ENCODE measurements at places on chromosomes 12 and 14. TPM values are rescaled to one million over a fixed set of nuclear protein-coding genes. Genes with fewer than 3 reads are reported as not detected.

DNA sequence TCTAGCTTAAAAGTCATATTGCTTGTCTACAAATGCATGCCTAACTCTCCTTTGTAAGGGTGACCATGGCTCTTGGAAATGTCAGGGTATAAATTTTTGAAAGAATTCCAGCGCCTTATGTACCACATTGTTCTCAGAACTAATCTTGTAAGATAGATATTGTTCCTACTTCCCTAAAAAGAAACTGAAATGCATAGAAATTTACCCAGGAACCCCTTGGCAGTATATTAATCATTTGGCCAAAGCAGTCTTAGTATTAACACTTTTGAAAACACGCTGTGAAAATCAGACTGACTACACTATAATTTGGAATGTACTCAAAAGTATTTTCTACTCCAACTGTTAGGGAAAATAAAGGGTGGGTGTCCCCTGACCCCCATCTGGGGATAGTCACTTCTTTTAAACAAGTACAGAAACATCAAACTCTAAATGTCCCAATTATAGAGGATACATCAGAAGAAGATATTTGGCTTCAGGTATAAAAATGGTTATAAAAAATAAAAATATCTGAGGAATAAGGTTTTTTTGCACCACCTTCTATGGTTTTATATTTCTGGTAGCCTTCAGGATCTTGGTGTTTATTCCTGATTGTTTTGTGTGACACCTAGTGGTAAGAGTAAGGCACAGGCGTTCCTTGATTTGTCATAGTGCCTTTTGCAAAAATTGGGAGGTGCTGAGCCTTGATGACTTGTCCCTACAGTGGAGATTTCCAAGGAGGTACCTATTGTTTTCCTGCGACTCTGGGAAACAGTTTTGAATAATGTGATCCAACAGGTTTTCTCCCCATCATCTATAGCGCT is 2.2 kb upstream of the NFKBIA start:
- peak overlapping the region; percentile 97 for H3K4me3 ChIP-seq
- H3K27me3 ChIP-seq = no peaks in the 10 kb centered on the region
- peaks cover 19% of the 10 kb centered on the region for H3K36me3 ChIP-seq
- DNase-seq = no peak

- no peaks in the 10 kb centered on the region for H3K27me3 ChIP-seq
- H3K4me3 ChIP-seq = no peak overlapping the region
- no peak for DNase-seq
- H3K36me3 ChIP-seq = no peaks in the 10 kb centered on the region
Measured at GRCh38 chr14:59310633-59311032, 122.2 kb downstream of the DAAM1 start.

DNA sequence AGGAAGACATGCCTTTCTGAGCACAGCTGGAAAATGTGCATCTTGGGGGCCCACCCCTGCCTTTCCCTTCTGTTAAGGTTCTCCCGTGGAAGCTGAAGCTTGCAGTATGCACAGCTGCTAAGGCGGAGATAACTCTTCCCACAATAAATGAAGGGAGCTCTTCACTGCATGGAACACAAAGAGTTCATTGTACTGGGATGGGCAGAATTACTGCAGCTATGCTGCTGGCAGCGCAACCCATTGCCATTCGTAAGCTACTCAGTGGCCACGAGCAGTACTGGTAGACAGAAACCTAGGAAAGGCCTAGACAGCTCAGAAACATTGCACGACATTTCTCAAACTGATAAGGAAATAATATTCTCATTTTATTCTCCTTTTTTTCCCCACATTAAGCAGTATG is 310.2 kb downstream of the MDGA2 start:
- H3K27ac ChIP-seq = no peak overlapping the region
- DNase-seq = no peak
- H3K27me3 ChIP-seq = no peaks in the 10 kb centered on the region
- no peak overlapping the region for H3K4me3 ChIP-seq
- no peaks in the 10 kb centered on the region for H3K4me1 ChIP-seq
- H3K36me3 ChIP-seq = no peaks in the 10 kb centered on the region

GRCh38 chr12:42237853-42238239 is 202 bp downstream of the YAF2 start:
- H3K27me3 ChIP-seq = no peaks in the 10 kb centered on the region
- no peak for DNase-seq
- H3K4me3 ChIP-seq = peak overlapping the region; percentile 78
- no peaks in the 10 kb centered on the region for H3K36me3 ChIP-seq
- peaks cover 37% of the 10 kb centered on the region for H3K4me1 ChIP-seq

DNA sequence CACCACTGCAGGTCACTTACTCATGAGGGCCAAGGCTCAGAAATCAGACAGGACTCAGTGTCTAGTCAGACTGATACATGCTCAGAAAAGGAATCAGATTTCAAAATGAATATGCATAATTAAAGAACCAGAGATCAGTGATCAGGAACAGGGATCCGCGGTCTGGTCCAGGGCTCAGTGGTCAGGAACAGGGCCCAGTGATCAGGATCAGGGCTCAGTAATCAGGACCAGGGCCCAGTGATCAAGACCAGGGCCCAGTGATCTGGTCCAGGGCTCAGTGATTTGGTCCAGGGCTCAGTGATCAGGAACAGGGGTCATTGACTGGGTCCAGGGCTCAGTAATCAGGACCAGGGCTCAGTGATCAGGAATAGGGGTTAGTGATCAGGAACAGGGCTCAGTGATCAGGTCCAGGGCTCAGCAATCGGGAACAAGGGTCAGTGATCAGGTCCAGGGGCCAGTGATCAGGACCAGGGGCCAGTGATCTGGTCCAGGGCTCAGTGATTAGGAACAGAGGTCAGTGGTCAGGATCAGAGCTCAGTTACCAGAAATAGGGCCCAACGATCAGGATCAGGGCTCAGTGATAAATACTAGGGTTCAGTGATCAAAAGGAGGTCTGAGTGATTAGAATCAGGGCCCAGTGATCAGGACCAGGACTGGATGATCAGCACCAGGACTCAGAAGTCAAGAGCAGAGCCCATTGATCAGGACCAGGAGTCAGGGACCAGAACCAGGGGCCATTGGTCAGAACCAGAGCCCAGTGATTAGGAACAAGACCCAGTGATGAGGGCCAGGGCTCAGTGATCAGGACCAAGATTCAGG is 175.3 kb downstream of the TMEM121 start:
- no peaks in the 10 kb centered on the region for H3K27me3 ChIP-seq
- no peak overlapping the region for H3K4me3 ChIP-seq
- peak; percentile 52 for DNase-seq
- no peaks in the 10 kb centered on the region for H3K4me1 ChIP-seq

- H3K36me3 ChIP-seq = no peaks in the 10 kb centered on the region
- H3K27me3 ChIP-seq = no peaks in the 10 kb centered on the region
Measured at GRCh38 chr12:79001404-79001803, 136.8 kb downstream of the SYT1 start.

DNA sequence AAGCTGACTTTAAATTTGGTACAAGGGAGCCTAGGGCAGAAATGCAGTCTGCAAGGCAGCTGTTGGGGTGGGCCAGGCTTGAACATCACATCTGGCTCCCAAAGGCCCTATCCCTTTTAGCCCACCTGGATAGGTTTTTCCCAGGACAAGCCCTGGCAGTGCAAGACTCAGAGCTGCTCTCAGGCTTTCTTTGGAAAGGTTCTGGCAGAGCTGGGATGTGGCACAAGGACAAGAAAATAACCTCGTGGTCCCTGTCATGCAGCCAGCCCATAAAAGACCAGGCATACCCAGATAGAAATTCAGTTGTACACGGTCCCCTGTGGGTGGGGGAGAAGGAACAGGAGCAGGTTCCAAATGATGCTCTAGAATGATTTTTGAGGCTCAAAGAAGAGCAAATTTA is 206.9 kb downstream of the TTC7B start:
- no peak overlapping the region for H3K4me3 ChIP-seq
- H3K4me1 ChIP-seq = no peaks in the 10 kb centered on the region
- peaks cover 4% of the 10 kb centered on the region for H3K36me3 ChIP-seq
- H3K27ac ChIP-seq = no peak overlapping the region
- DNase-seq = no peak
- no peaks in the 10 kb centered on the region for H3K27me3 ChIP-seq

GRCh38 chr14:80003138-80003537 is 208.2 kb downstream of the DIO2 start:
- no peak for DNase-seq
- H3K4me3 ChIP-seq = no peak overlapping the region
- H3K4me1 ChIP-seq = no peaks in the 10 kb centered on the region
- no peaks in the 10 kb centered on the region for H3K36me3 ChIP-seq
- H3K27ac ChIP-seq = no peak overlapping the region
- H3K27me3 ChIP-seq = no peaks in the 10 kb centered on the region

- H3K4me3 ChIP-seq = no peak overlapping the region
- no peak for DNase-seq
- H3K36me3 ChIP-seq = no peaks in the 10 kb centered on the region
Measured at GRCh38 chr14:72651714-72652113, 242.2 kb downstream of the DPF3 start.

DNA sequence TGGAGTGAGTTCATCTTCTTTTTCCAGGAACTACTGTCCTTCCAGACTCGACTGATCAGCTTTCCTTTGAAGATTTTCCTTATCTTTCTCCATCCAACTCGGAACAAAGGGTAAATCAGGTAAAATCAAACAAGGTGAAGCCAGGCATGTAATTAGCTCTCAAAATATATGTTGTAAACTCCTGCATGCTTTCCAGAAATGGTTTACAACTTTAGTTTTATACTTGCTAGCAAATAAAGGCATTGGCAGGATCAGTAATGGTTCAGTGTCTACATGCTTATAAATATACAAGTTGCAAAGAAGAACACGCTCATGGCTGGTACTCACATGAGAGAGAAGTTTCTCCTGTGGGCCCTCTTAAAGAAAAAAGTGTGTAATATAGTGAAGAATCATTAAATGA is 102.5 kb downstream of the FSCB start:
- H3K4me3 ChIP-seq = no peak overlapping the region
- no peaks in the 10 kb centered on the region for H3K36me3 ChIP-seq
- H3K27me3 ChIP-seq = no peaks in the 10 kb centered on the region
- no peak overlapping the region for H3K27ac ChIP-seq

DNA sequence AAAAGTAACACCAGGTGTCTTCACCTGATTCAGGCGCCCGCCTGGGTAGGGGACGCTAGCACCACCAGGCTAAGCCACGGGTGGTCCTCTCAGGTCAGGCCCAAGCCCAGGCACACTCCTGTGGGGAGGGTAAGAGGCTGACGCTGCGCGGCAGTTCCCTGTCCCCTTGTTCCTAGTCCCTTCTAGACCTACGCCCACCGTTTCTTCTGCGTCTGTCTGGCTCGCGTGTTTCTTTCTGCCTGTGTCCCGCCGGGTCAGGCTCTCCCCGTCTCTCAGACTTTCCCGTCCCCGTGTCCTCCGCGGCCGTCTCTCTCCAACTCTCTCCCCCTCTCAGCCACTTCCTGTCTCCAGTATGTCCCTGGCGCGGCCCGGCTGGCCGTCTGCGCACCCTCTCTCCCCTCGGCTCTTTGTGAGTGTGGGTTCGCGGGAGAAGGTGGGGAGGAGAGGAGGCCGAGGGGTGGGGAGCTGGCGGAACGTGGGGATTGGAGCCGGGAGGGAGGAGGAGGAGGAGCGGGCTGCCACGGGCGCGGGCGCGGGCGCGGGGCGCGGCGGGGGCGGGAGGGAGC is 3.1 kb upstream of the TNS2 start:
- H3K4me3 ChIP-seq = peak overlapping the region; percentile 74
- peaks cover 4% of the 10 kb centered on the region for H3K36me3 ChIP-seq
- peak overlapping the region; percentile 99 for H3K27ac ChIP-seq
- H3K4me1 ChIP-seq = peaks cover 74% of the 10 kb centered on the region

- no peaks in the 10 kb centered on the region for H3K27me3 ChIP-seq
- no peaks in the 10 kb centered on the region for H3K36me3 ChIP-seq
- H3K4me1 ChIP-seq = peaks cover 3% of the 10 kb centered on the region
- no peak for DNase-seq
- H3K27ac ChIP-seq = no peak overlapping the region
Measured at GRCh38 chr12:19572920-19573558, 133.7 kb downstream of the AEBP2 start.

- H3K27ac ChIP-seq = no peak overlapping the region
- no peaks in the 10 kb centered on the region for H3K4me1 ChIP-seq
- no peak overlapping the region for H3K4me3 ChIP-seq
- no peak for DNase-seq
- H3K27me3 ChIP-seq = no peaks in the 10 kb centered on the region
Measured at GRCh38 chr14:43204816-43205215, 1302.3 kb downstream of the FSCB start.

DNA sequence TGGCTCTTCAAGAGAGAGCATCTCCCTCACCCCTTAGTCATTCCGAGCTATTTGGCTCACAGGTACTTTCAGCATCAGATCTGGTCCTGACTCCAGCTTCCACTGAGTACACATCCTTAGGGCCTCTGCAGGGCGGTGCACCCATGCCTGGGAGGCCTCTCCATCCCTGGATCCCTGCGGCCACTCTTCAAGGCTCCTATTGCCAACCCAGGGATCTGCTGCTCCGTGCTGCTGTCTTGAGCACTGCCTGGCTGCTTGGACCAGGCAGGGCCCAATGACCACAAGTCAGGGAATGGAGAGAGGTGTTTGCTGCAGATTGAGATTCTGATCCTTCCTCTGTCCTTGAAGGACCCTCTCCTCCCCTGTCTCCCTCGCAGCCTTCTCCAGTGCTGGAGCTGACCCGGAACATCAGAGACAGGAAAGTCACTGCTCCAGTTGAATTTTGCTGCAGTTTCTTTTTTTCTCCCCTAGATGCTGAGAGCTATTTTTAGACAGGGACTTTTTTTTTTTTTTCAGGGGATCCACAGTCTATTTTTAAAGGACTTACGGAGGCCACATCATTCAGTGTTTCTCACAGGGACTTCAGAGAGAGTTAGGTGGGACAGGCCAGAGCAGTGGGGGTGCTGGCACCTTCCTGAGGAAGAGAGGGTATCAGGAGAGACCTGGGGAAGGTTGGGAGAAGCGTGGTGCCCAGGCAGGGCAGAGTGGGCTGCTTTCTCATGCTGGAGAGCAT is 50.1 kb upstream of the KCNA1 start:
- peaks cover 35% of the 10 kb centered on the region for H3K27me3 ChIP-seq
- H3K27ac ChIP-seq = no peak overlapping the region
- no peak overlapping the region for H3K4me3 ChIP-seq
- no peak for DNase-seq
- H3K4me1 ChIP-seq = peaks cover 9% of the 10 kb centered on the region
- H3K36me3 ChIP-seq = no peaks in the 10 kb centered on the region

GRCh38 chr14:100888789-100889315 is 14.7 kb downstream of the RTL1 start:
- H3K36me3 ChIP-seq = no peaks in the 10 kb centered on the region
- H3K4me1 ChIP-seq = peaks cover 14% of the 10 kb centered on the region
- no peak overlapping the region for H3K27ac ChIP-seq
- DNase-seq = no peak

- DNase-seq = no peak
- H3K4me1 ChIP-seq = no peaks in the 10 kb centered on the region
- H3K27me3 ChIP-seq = no peaks in the 10 kb centered on the region
- H3K4me3 ChIP-seq = no peak overlapping the region
- no peaks in the 10 kb centered on the region for H3K36me3 ChIP-seq
Measured at GRCh38 chr14:59772233-59772632, 98.3 kb downstream of the RTN1 start.

Gene KRT82
- total RNA-seq = 5.7 TPM

Gene BCL11B
- 53.8 TPM for total RNA-seq

Gene PXMP2
- 30.0 TPM for total RNA-seq

Gene BBS10
- 7.6 TPM for total RNA-seq

Gene TMEM229B
- total RNA-seq = 1.6 TPM

Gene TAS2R7
- not detected for total RNA-seq

Gene SCN8A
- total RNA-seq = 0.08 TPM

Gene BDKRB1
- total RNA-seq = 3.0 TPM

Gene ZFHX2
- 0.87 TPM for total RNA-seq
